ENCODE measurements at places on chromosomes 5 and 9. TPM values are rescaled to one million over a fixed set of nuclear protein-coding genes. Genes with fewer than 3 reads are reported as not detected.

The FOXI1 gene
- not detected for total RNA-seq

The PDE8B gene
- under 0.01 TPM for total RNA-seq

The CDC25C gene
- total RNA-seq = 7.5 TPM

The CDKN2B-AS1 gene
- total RNA-seq = 1.1 TPM

The FAM221B gene
- total RNA-seq = not detected

DNA sequence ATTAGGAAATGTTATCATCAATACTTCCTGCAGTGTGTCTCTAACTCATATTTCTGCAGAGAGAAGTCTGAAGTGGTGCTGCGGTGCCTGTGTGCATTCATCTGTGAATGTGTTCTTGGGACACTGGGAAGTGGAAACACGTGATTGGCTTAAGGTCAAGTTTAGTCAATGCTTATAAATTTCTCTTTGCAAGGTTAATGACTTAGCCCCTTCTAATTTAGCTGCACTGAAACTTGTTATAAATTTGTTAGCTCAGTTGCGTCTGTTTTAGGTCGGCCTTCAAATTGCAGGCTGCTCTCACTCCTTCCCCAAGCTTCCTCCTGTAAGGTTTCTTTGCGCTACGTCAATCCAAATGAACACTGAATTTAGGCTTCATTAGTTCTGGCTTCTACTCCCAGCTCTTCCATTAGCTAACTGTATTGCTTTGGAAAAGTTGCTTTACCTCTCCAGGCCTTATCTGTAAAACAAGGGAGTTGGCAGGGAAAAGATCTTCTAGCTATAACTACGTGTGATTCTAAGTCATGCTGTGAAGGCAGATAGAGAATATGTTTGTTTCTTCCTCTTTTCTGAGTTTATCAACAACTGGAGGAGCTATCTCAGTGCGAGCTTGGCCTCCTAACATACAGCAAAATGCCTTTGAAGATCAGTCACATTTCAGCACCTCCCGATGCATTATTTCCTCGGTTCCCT is 341.8 kb downstream of the NFIB start:
- DNase-seq = no peak
- H3K4me3 ChIP-seq = no peak overlapping the region
- no peaks in the 10 kb centered on the region for H3K36me3 ChIP-seq
- no peaks in the 10 kb centered on the region for H3K4me1 ChIP-seq

- H3K4me1 ChIP-seq = peaks cover 4% of the 10 kb centered on the region
- no peak overlapping the region for H3K4me3 ChIP-seq
- DNase-seq = no peak
- peaks cover 20% of the 10 kb centered on the region for H3K27me3 ChIP-seq
These were observed 18.9 kb upstream of the EGFL7 start for GRCh38 chr9:136643596-136644342.

DNA sequence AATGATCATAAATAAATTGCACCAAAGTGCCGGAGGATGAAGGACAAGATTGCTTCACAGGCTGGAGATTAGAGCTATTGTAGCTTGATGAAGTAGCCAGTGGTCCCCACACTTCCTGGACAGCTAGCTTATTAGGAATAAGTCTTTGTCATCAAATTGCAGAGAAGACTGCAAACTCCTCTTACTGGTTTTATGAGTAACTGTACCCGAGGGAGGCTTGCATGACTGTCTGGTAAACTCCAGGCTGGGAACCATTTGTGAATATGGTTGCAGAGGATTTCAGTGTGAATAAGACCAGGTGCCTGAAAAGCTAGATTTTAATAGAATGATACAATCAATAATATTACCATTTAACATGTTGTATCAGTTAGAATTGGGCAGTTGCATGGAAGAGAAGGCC is 36.5 kb upstream of the SEMA5A start:
- no peaks in the 10 kb centered on the region for H3K27me3 ChIP-seq
- no peak overlapping the region for H3K4me3 ChIP-seq
- peak; percentile 18 for DNase-seq
- H3K4me1 ChIP-seq = no peaks in the 10 kb centered on the region
- H3K36me3 ChIP-seq = no peaks in the 10 kb centered on the region

DNA sequence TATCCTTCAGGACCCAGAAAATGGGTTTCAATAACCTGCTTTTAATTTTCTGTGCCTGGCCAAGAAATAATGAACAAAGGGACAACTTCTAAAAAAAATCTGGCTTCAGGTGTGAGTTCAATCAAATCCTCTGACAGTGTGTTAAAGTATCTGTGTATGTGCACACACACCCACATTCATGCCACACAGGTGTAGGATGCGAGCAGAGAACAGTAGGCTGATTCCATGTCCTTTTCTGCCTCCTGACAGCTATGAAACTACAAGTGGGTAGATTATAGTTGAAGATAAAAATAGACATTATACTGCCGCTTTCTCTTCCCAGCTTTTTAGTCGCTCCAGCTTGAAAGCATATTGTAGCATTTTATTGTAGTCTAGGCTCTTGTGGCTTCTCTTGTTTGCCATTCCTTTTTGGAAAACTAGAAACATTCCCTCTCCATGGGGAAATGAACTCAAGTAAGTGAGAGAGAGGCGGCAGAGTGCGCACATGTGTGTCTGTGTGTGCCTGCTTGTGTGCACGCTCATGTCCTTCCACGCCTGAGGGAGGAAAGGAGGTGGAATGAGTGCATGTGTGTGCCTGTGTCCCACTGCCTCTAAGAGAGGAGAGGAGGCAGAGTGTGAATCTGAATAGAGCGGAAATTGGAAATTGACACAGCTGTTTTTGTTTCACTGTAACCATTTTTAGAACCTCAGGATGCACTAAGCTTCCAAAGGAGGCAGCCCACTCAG is 273.0 kb downstream of the ELAVL2 start:
- no peak for DNase-seq
- H3K4me3 ChIP-seq = no peak overlapping the region
- H3K4me1 ChIP-seq = no peaks in the 10 kb centered on the region
- no peaks in the 10 kb centered on the region for H3K36me3 ChIP-seq
- no peaks in the 10 kb centered on the region for H3K27me3 ChIP-seq

DNA sequence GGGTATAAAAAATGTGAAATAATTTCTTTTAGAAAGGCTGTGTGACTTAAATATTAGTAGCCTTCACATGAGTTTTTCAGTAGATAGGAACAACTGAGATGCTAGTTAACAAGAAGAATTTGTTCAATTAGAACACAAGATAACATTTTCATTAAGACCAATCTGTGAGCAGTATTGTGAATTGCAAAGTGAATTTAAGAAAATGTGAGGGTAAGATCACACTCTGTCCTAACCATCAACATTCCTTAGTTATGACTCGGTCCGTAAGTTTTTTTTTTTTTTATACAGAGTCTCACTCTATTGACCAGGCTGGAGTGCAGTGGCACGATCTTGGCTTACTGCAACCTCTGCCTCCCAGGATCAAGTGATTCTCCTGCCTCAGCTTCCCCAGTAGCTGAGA is 180.2 kb upstream of the EGFLAM start:
- no peak overlapping the region for H3K4me3 ChIP-seq
- peak; percentile 5 for DNase-seq
- no peaks in the 10 kb centered on the region for H3K36me3 ChIP-seq
- peaks cover 2% of the 10 kb centered on the region for H3K27me3 ChIP-seq
- H3K4me1 ChIP-seq = no peaks in the 10 kb centered on the region
- H3K27ac ChIP-seq = no peak overlapping the region

- H3K4me3 ChIP-seq = no peak overlapping the region
- H3K4me1 ChIP-seq = no peaks in the 10 kb centered on the region
- H3K27me3 ChIP-seq = no peaks in the 10 kb centered on the region
- peak; percentile 38 for DNase-seq
These were observed 71.9 kb upstream of the RANBP3L start for GRCh38 chr5:36373527-36374086.

GRCh38 chr9:14352503-14352902 is 38.6 kb upstream of the NFIB start:
- H3K27ac ChIP-seq = no peak overlapping the region
- peaks cover 86% of the 10 kb centered on the region for H3K27me3 ChIP-seq

DNA sequence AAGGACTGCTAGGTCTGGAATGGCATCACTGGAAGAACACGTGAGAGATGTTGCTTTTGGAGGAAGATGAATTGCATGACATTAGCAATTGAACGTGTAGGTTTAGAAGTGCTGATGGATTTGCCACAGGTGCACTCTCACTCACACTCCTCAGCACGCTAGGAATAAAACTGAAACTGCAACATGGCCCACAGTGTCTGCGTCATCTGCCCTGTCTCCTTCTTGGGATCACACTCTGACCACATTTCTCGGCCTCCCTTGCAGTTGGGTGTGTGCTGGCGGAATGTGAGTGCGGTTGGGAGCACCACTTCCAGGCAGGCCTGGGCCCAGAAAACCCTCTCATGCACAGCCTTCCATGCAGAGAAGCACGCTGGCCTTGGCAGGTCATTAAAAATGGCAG is 152.8 kb upstream of the LHFPL2 start:
- DNase-seq = no peak
- peaks cover 23% of the 10 kb centered on the region for H3K4me1 ChIP-seq
- no peak overlapping the region for H3K4me3 ChIP-seq
- no peak overlapping the region for H3K27ac ChIP-seq
- H3K27me3 ChIP-seq = no peaks in the 10 kb centered on the region

DNA sequence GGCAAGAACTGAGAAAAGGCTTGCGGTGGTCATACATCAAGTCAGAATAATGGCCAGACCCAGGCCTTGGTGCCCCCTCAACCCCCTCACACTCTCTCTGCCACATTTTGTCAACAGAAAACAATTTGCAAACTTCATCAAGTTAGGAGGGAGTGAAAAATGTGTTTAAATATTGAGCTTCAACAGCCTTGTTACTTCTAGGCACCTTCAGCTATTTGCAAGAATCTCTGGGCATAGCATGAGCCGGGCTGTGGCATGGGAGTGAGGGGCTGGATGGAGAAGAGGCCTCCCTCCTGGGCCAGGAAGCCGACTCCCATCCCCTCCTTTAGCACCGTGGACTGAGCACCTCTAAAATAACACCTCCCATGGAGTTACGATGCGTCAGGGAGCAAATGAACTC is 52.2 kb upstream of the GRHPR start:
- DNase-seq = no peak
- no peak overlapping the region for H3K4me3 ChIP-seq
- peaks cover 2% of the 10 kb centered on the region for H3K27me3 ChIP-seq
- H3K27ac ChIP-seq = no peak overlapping the region
- no peaks in the 10 kb centered on the region for H3K36me3 ChIP-seq

DNA sequence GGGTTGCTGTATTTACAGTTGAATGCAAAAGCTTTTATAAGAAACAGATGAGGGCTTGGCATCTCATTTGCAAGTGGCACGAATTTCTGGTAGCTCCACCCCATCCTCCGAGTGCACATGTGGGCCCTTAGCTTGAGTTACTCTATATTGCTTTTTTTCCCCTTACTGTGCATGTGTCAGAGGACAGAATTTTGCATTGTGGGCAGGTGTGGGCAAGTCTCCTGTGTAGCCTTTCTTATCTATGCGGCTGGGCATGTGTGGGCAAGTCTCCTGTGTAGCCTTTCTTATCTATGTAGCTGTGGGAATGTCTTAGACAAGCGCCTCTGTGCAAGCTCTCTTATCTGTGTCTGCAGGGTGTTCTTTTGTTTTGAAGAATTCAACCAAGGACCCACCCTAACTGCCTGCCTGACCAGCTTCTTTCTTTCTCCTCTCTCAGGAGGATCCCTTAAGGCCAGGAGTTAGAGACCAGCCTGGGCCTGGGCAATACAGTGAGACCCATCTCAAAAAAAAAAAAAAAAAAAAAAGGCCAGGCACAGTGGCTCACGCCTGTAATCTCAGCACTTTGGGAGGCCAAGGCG is 34.1 kb upstream of the SIL1 start:
- H3K4me3 ChIP-seq = no peak overlapping the region
- peaks cover 5% of the 10 kb centered on the region for H3K27me3 ChIP-seq
- no peak for DNase-seq
- H3K27ac ChIP-seq = no peak overlapping the region
- no peaks in the 10 kb centered on the region for H3K4me1 ChIP-seq
- no peaks in the 10 kb centered on the region for H3K36me3 ChIP-seq
